ENCODE measurements at places on chromosomes 7 and 10.
A peak's percentile ranks its signal among the peaks of the same experiment; 100 is the strongest.

DNA sequence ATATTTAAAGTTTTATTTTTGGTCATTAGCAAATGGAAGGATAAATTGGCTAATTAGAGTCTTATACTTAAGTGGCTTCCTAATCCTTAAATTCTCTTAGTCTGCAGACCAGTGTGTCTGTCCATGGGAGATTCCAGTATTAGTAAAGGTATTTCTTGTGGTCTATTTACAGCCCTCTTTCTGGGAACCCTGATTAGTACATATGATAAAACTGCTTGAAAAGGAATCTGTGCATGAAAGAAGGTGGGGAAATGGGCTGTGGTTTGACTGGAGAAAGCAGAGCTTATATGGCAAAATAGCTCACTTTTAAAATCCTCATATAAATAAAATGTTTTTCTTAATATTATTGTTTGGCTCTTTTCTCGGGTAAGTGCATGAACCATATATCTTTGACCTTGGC is 124.5 kb upstream of the RHOBTB1 start:
- DNase-seq, result no peak

DNA sequence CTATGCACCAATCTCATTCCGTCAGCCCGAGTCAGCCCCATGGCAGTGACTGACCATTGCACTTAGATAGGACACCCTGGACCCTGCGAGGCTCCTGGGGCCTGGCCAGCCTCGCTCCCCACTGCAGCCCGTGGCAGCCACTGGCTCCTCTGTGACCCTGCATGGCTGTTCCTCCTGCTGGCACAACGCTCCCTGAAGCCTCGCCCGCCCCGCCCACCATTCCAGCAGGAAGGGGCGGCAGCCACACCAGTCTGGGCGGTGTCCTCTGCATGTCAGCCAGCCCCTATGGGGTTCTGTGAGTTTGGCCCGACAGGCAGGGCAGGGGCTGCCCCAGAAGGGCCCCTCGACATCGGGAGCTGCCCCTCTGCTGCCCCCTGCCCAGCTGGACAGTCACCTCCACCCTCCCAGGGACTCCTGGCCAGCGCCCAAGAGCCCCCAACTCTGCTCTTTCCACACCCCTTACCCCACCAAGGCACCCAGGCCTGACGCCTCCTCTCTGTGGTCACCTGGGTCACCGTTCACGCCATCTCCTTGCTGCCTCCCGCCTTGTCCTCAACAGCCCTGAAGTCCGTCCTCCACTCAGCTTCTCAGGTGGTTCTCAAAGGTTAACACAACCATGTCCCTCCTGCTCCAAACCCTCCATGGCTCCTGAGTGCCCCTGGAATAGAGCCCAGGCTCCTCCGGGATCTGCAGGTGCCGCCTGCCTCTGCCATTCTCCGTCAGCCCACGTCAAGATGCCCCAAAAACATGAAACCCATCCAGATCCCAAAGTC is 103.5 kb downstream of the MICALL2 start:
- no peak for DNase-seq

DNA sequence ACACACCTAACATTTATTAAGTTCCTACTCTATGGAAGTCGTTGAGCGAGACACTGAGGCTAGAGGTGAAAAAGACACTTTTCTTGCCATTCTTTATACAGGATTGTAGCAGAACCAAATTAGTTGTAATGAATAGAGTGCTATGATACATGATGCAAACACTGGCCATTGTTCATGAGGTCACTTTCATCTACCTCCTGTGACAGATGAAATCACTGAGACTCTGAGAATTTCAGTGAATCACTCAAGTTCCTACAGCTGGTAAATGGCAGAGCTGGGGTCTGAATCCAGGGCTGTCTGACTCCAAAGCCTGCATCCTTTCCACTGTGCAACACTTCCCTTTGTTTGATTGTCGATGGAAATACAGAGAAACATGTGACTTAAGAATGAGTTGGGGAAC is 657.6 kb downstream of the LRMDA start:
- DNase-seq, result no peak

DNA sequence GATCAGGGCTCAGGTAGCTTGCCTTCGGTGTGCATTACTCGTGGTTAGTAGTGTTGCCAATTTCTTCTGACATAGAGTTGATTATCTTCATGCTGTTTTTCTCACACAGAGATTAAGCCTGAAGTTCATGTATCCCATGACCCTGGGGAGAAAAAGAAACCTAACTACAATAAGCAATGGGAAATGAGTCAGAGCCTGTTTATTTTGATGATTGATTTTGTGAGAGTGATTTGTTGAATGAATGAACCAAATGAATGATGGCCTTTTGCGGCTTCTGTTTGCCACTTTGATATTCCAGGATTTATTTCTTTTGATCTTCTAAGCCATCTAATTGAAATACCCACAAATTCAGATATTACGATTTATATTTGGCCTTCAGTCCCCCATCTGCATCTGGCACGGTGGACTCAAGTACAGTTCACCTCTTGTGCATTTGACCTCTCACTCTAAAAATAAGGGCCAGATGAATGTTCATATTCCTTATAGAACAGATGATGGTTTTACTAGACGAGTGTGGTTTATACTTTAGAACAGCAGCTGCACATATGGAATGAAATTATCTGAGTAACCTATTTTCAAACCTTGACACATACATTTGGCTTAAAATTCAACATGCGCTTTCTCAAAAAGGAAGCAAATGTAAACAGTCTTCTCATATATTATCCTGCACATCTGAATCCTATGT is 110.7 kb downstream of the PLCE1 start:
- no peak for DNase-seq

GRCh38 chr7:85896531-85896930 is 709.7 kb upstream of the SEMA3D start:
- no peak for DNase-seq

- DNase-seq, result no peak
These were observed 664 bp upstream of the HPS6 start for GRCh38 chr10:102064503-102064867.

- DNase-seq, result no peak
These were observed 7.6 kb upstream of the LEP start for GRCh38 chr7:128233471-128233870.

- DNase-seq, result no peak
These were observed 97.0 kb downstream of the CTBP2 start for GRCh38 chr10:125063256-125063925.

GRCh38 chr7:42745357-42746059 is 166.4 kb downstream of the C7orf25 start:
- peak; percentile 90 for DNase-seq

- DNase-seq, result peak; percentile 72
These were observed 5.4 kb downstream of the VGF start for GRCh38 chr7:101159696-101160674.

- no peak for DNase-seq
These were observed 719.6 kb upstream of the GRM3 start for GRCh38 chr7:85924062-85924461.

- DNase-seq, result no peak
These were observed 143.8 kb downstream of the MAPK8 start for GRCh38 chr10:48450233-48450740.

DNA sequence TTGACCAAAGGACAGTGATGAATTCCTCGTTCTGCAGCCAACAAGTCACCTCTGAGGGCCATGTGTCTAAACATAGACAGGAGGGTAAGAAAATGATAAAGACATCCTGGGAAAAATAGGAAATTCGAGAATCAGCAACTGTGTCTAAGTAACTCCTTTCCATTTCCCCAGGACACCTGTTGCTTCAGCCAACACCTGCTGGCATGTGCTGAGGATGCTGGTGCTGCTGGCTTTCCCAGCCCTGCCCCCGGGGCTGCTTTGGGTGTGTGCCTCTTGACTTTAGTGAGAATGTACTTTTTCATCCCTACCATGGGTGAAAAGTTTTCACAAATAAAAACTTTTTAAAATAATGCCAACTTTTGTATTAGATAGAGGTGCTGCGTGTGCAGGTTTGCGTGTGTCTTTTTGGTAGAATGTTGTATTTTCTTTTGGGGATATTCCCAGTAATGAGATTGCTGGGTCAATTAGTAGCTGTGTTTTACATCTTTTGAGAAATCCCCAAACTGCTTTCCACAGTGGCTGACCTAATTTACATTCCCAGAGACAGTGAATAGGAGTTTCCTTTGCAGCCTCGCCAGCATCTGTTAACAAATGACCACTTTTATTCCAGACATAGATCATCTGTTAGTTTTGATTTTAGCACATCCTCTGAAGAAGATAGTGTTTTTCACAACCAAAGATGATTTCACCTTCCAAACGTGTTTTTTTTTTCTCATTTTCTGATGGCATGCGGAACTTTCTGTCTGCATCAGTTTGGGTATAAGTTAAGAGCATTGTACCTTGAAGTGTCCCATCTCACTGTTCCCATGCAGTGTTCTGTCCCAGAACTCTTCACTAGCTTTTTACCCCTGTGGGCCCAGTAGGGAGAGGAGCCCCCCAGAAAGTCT is 104.2 kb upstream of the ACBD5 start:
- no peak for DNase-seq

GRCh38 chr7:5627745-5628547 is 153.5 kb downstream of the RNF216 start:
- DNase-seq, result no peak

DNA sequence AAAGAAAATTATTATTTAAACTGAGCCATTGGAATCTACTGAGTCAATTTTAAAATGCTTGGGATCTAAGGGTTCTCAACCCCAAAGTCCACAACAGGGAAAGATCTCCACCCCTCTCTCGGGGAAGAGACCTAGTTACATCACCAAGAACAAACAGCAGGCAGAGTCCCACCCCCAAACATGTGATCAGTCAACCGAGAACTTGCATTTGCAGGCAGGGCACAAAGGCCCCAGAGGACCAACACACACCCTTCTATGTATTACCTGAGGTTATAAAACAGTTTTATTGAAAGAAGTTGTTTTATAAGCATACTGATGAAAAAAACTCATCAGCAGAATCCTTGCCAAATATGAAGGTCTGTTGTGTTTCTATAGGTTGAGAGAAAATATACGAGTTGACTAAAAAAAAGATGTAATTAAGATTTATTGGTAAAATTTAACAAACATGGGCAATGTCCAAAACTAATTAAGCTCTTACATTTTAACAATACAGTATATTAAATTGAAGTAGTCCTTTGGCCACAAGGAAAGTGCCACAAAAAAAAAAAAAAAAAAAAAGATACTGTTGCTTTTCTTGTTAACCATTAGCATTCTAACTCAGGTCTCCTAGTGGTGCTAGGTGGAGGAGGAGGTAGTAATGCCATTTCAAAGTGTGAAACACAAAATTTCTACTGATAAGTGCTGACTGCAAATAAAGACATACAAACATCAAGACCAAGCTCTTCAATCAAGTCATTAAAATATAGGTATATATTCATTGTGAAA is 975 bp upstream of the USP54 start:
- DNase-seq, result peak; percentile 93

GRCh38 chr7:113143486-113144257 is 25.3 kb upstream of the SMIM30 start:
- DNase-seq, result no peak

DNA sequence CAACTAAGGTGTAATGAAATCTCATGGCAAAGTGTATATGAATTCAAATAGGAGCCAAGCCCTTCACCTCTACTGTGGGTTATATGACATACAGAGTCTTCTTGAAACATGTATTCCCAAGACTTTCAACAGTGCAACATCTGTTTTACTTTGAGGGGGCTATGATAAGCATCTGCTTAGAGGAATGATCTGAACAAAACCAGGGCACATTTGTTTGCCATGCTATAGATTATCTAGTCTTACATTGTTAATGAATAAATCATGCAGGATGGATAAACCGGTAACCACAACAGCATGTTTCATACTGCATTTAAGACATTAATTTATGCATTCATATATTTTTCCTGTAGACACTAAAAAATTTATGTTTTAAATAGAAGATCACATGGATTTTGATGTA is 1021.9 kb downstream of the LRMDA start:
- no peak for DNase-seq

DNA sequence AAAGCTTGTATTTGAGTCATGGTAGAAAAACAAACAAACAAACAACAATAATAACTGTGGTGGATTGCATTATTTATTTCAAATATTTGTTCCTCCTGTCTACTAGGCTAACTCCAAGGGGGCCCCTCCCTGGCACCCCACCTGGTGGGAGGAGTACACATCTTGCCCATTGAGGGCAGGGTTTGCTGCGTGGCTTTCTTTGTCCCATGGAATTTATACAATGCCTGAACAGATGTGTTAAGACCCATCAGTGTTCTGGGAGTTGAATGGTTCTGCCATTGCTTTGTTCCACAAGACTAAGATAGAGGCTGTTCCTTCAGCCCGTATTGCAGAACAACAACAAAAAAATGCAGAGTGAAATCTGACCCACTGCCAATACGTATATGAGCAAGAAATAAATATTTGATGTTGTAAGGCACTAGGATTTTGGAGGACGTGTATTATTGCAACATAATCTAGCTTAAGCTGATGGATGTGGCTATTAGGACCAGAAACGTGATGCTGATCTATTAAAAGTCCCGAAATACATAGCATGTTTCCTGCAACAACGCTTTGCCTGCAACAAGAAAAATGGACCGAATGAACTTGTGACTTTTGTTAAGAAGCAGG is 119.1 kb upstream of the JCAD start:
- no peak for DNase-seq

DNA sequence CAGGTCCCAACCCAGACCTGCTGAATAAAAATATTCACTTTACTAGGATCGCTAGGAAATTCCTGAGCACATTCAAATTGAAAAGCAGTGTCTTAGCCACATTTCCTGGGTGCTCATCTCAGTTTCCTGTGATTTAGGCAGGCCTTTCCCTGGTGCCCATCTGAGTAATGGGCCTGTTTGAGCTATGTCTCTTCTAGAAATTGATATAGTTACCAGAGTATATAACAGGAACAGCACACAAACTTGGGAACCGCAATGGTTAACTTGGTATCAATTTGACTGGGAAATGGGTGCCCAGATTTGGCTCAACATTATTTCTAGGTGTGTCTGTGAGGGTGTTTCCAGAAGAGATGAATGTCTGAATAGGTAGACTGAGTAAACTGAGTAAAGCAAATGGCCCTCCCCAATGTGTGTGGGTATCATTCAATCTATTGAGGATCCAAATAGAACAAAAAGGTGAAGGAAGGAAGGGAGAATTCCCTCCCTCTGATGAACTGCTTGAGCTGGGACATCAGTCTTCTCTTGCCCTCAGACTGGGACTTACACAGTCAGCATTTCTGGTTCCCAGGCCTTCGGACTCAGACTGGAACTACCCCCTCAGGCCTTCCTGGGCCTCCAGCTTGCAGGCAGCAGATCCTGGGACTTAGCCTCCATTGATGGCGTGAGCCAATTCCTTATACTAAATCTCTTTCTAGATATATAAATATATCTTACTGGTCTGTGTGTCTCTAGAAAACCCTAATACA is 99.1 kb downstream of the CCDC71L start:
- DNase-seq, result no peak

- DNase-seq, result no peak
These were observed 337.5 kb upstream of the KCND2 start for GRCh38 chr7:119935418-119936025.

- no peak for DNase-seq
These were observed 12.0 kb downstream of the IFIT5 start for GRCh38 chr10:89426230-89426868.

- no peak for DNase-seq
These were observed 66.6 kb upstream of the WNT16 start for GRCh38 chr7:121262221-121262620.

GRCh38 chr10:27742195-27743011 is 3.2 kb downstream of the MKX start:
- DNase-seq, result peak; percentile 92

All from endodermal cell (in vitro differentiated cells).